ENCODE measurements at places on chromosomes 11 and 22.

DNA sequence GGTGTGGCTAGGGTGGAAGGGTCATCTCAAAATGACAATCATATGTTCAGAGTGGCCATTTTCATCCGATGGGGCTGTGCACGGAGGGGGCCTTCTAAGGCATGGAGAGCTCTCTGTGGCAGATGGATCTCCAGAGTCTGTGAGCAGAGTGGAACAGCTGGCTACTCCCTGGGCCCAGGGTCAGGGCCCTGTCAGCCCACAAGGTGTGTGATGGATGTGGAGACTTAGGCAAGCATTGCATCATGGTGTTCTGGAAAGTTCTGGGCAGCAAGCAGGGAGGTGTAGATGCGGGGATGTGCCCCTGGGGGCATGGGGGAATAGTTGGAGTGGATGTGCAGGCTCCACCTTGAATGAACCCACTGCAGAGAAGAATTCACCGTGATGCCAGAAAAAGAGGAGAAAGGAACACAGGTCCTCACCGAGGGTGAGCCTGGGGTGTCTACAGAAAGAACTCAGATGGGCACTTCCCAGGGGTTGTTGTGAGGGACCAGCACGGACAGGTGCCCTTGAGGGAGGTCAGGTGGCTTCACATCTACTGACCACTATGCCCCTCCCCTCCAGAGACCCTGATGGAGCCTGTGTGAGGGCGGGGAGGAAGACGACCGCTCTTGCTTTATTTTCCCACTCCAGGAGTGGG is 51.1 kb downstream of the CHRDL2 start:
- no peak for DNase-seq

- no peak for DNase-seq
Measured at GRCh38 chr22:45240104-45240809, 437 bp downstream of the KIAA0930 start.

DNA sequence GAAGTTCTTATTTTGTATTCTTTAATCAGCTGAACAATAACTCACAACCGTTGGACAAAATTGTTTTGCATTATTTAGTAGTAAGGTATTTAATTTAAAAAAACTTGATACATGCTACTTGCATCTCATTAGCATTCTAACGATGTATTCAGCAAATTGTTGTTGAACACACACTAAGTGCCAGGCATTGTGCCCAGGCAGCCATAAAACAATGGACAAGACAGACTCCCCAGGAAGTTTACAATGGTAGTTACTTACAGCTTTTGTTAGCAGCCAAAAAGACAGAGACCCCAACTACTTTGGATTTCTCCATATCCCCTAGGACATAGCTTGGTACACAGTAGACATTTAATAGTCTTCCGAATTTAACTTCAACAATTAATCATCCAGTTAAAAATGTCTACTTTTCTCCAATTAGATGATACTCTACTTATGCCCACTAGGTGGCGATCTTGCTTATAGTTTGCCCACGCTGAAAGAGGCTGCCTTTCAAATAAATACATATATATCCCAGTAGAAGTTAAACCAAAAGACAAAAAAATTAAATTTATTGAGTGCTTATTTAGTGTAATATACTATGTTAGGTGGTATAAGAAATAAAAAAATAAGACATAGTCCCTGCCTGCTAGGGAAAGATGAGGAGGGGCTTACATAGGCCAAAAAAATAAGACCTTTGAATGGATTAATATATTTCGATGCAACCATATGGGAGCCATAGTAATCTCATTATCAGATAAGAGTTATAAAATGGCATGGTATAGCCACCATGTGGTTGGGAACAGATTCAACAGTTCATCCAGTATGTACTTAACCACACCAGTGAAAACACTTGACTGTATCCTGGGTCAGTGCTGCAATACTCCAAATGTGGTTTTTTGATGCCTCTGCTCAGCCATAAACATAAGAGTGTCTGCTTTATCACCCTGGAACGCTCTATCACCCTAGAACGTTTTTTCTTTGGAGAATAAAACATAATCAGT is 2.0 kb upstream of the FJX1 start:
- DNase-seq = peak; percentile 30

- DNase-seq = no peak
Measured at GRCh38 chr22:25955323-25955722, 213.3 kb downstream of the MYO18B start.

DNA sequence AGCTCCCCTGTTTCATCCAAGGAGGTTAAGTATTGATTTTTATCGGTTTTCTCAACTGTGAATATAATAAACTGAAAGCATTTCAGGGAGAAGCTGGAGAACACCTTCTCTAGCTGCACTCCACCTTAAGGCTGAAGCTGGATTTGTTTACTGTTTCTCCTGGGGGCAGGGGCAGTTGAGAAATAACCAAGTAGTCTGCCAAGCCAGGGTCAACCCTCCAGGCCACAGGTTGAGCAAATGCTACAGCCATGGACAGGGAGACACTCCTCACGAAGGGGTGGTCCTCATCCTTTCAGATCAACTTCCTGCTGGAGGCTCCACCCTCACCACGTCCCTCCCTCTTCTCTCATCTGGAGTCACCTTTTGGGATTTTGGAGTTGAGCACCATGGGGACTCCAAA is at the start of gene TTC36:
Gene TTC36 (plus strand): TSS at position 366 of the 400 bp plus-strand sequence. CDS start 21 bp downstream, at position 387.
- DNase-seq = no peak

DNA sequence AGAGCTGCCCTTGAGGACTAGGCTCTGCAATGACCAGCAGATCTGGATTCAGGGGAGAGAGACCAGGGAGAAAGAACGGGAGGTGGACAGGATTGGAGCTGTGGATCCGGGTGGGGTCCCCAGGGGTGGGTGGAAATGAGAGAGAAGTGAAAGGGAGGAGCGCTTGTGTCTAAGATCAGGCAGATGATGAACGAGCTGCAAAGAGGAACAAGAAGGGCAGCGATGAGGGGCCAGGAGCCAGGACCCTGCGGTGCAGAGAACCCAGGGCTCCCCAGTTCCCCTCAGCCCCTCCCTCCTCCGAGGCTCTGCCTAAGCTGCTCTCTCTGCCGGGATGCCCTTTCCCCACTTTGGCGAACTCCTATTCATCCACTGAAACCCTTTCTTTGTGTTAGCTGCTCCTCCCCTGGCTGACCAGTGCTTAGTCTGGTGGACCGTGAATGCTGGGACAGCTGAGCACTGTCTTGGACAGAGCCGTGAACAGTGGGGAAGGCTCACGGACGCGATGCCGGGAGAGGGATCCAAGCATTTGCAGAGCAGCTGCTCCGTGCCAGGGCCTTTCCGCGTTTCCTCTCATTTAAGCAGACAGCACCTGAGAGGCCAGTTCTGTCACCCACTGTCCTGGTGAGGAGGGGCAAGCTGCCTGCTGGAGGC is 35.9 kb downstream of the SHISAL1 start:
- DNase-seq = no peak

DNA sequence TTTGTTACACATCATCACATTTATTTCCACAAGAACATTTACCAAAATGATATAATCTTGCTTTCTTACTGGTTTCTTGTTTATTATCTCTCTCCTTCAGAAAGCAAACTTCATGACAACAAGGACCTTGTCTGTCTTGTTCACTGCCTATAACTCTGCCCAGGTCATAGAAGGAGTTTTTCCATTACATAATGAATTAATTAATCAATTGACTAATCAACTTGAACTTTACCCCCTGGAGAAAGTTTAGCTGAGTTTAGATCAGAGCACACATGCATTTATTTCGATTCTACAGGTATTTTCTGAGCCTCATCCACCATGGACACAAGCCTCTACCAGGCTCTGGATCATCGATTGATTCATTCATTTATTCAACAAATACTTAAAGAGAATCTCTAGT is 6.3 kb upstream of the PRG2 start:
- DNase-seq = no peak

DNA sequence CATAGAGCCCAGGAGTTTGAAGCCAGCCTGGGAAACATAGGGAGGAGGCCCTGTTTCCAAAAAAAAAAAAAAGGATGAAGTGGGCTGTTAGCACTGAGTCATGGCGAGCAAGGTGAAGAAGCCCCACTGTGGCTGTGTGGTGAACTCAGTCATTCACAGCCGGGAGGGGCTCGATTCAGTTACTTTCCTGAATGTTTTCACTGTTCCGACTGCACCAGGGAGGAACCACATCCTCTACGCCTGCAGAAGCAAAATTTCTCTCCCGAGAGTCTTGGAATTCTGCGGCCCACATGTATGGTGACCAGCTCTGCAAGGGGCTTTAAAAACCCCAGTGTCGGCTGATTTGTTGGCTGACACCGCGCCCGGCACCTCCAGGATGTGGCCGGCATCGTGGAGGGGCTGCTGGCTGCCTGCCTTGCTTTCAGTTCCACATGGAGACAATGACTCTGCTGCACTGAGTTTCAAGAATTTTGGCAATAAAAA is 27.8 kb upstream of the GRAMD4 start:
- no peak for DNase-seq

DNA sequence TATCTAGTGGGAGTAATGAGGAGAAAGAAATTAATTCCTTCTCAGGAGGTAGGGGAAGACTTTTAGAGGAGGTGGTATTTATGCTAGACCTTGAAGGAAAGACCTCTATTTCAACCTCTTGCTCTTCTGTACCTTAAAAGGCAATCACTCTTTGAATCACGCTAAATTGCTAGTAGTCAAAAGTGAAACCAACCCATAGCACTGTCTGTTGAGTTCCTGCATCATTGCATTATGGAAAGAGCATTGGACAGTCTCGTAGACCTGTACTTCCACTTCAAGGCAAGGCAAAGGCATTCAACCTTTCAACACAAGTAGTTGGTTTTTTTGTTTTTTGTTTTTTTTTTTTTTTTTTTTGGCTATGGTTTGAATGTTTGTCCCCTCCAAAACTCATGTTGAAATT is 770.4 kb downstream of the ETS1 start:
- DNase-seq = no peak

DNA sequence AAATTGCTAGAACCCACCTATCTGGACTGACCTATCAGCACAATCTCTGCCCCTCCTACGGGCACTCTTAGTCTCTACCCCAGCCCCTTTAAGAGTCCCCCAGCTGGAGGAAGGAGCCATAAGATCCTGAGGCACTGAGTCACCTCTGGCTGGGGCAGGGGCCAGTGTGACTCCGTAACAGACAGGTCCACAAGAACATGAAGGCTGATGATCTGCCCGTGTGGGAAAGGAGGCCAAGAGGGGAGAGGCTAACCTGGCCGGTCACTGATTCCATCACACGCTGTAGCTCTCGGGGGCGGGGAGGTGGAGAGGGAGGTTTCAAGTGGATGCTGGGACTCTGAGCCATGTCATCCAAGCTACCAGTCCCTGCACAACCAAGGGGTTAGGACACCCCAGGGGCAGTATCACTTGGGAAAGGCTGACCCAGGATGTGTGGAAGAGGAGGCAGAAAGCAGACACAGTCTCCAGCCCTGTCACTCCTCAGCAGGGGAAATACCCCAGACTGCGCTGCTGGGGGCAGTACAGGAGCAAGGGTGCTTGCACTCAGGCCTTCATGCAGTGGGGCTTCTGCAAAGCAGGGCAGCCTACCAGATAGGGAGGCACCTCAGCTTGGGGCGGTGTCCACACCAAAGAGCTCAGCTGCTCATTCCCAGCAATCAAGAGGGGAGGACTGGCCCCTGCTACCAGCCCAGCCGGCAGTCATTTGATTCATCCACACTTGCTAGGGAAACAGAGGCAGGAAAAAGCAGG is 22.3 kb downstream of the ARHGAP1 start:
- no peak for DNase-seq

GRCh38 chr11:128021349-128022006 is 565.9 kb downstream of the ETS1 start:
- no peak for DNase-seq

DNA sequence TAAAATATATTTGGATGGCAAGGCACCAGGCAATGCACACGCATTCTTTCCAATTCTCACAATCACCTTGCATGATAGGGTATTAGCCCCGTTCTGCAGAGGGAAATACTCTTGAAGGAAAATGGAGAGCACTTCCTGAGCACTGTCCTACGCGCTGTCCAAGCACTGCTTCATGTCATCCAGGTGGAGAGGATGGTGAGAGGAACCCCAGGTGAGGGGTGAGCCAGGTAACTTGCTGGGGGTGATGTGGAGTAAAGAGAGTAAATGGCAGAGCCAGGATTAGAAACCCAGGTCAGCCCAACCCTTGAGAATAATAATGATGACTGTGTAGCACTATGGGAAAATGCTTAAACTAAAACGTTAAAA is 711 bp upstream of the PACSIN2 start:
- no peak for DNase-seq

GRCh38 chr11:114163229-114163631 is 103.7 kb downstream of the ZBTB16 start:
- DNase-seq = no peak

- no peak for DNase-seq
Measured at GRCh38 chr11:131875611-131876010, 505.2 kb downstream of the NTM start.

DNA sequence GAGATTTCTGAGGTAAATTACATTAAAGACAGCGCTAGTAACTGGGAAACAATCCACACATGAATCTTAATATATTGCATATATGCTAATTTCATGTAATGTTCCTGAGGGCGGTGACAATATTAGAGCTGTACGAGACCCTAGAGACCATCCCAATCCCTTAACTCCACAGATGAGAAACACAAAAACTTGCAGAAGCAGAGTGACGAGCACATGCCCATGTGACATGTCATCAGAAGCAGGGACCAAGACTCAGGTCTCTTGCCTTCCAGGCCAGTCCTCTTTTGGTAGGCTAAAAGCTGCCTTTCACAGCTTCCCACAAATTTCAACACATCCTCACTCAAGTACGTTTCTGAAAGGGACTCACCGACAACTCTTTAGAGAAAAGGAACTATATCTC is 11.8 kb downstream of the MAPK1 start:
- no peak for DNase-seq

DNA sequence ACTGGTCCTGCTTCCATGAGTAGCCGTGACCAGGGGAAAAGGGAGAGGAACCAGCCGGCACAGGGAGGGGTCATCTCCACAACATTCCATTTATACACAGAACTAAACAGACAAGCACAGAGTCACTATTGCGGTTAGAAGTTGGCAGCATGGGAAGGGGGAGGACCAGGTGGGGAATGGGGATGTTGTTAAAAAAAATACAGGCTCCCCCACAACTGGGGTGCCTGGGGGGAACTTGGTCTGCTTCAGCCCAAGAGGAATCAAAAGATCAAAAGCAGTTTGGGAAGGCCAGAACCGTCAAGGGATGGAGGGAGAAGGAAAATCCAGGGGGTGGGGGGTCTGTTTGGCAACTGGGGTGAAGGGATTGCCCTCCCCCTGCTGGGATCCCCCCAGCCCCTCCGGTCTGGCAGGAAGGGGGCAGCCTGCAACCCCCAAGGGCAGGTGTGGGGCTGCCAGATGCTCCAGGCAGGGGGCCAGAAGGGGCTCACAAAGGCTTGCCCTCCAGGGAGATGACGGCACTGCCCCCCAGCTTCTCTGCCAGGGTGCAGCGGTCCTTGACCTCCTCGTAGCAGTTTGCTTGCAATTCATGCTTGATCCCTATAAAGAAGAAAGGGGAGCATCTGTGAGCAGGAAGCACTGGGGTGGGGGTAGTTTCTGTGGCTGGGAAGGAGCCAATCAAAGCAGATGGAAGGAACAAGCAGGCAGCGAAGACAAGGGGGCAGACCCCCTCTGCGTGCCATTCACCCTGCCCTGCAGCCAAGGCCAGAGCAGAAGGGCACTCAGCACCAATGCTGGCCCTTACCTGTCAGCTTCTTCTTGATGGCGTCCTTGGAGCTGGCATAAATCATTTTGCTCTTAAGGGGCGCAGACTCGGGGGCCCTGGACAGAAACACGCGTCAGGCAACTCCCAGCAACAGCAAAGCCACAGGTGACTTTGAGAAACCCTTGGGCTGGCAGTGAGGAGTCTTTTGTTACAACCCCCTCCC is 2.8 kb downstream of the CFL1 start:
- DNase-seq = no peak

- DNase-seq = no peak
Measured at GRCh38 chr11:86610559-86611341, 61.7 kb downstream of the ME3 start.

- DNase-seq = no peak
Measured at GRCh38 chr22:23750367-23750713, 572 bp downstream of the ZNF70 start.

GRCh38 chr11:6654281-6655019 is 1.2 kb downstream of the DCHS1 start:
- DNase-seq = no peak

Measured in Calu3 (cell line).